ENCODE measurements at places on chromosomes 5 and 9. TPM values are rescaled to one million over a fixed set of nuclear protein-coding genes. Genes with fewer than 3 reads are reported as not detected.

MSMP gene
- total RNA-seq: not detected

GRCh38 chr9:93582115-93582514, 5.7 kb downstream of the PHF2 start:
- H3K27ac ChIP-seq: no peak overlapping the region
- H3K4me3 ChIP-seq: no peak overlapping the region
- no peak for DNase-seq
- peaks cover 13% of the 10 kb centered on the region for H3K4me1 ChIP-seq

DNA sequence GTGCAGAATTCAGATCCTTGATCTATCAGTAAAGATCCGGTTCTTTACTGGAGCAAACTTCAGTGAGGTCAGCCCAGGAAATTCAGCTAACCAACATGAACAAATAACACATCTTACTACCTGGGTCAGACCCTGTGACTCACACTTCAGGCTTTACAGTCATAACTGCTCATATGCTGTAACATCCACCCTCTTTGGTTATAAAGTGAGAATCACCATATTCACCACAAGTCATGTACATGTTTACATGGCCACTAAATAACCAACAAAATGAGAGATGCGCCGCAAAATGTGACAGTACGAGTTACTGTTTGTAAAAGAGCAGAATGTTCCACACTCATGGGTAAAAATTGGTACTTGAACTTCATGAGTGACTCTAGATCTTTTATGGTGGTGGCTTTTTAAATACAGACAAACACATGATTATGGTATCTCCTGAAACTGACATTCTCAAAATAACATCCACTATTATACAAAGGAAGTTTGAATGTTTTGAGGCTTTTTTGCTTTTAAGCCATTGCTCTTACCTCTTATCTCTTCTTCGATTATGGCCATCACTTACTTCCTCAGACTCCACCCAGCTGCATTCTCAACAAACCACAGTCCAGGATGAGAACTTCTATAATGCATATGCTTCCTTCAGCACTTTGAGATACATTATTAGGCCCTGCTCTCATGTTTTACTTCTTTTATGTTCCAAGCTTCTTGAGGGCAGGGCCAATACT, 516.6 kb downstream of the RAB3C start:
- no peak overlapping the region for H3K27ac ChIP-seq
- no peaks in the 10 kb centered on the region for H3K27me3 ChIP-seq
- no peaks in the 10 kb centered on the region for H3K36me3 ChIP-seq
- peak; percentile 54 for DNase-seq

DNA sequence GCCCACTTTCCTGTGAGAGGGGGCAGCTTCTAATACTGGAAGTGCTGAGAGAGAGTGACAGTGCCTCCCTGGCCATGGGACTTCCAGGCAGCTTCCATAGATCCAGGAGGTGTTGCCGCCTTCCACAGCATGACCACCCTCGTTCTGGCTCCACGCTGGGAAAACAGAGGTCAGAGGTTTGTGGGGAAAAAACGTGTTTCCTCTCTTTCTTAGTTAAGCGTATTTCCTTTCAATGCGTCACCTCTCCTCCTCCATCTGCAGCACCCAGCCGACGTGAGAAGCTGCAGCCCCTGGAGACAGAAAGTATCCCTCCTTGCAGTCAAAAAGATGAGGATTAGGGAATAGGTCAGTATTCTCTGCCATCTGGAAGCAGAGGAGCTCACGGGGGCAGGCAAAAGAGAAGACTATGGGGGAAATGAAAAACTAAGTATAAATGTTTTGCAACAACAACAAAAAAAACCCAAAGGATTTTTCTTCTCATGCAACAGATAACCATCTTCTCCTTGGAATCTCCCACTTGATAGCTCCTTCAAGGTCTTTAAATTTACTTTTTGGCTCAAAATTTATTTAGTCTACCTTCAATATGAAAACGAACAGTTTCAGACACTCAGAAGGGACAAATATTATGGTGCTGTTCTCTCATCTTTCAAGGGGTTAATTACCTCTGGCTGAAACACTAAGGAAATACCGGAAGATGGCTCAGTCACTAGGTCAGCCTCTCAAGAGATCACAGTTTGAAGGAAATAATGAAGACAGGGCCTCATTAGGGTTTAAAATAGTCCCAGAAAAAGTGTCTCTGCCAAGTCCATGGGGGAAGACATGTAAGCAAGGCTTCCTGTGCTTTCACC, 38.0 kb downstream of the MTMR12 start:
- no peaks in the 10 kb centered on the region for H3K36me3 ChIP-seq
- H3K27ac ChIP-seq: no peak overlapping the region
- no peaks in the 10 kb centered on the region for H3K27me3 ChIP-seq
- no peaks in the 10 kb centered on the region for H3K4me1 ChIP-seq

- H3K36me3 ChIP-seq: peaks cover 9% of the 10 kb centered on the region
- peaks cover 21% of the 10 kb centered on the region for H3K4me1 ChIP-seq
- peak; percentile 65 for DNase-seq
- no peaks in the 10 kb centered on the region for H3K27me3 ChIP-seq
- H3K27ac ChIP-seq: no peak overlapping the region
Observed at GRCh38 chr9:136122425-136123383, 4.0 kb upstream of the TMEM250 start.
